IPS-NIHi11 (cell line): ENCODE measurements at places on chromosomes 1 and 21.
A peak's percentile ranks its signal among the peaks of the same experiment; 100 is the strongest.

DNA sequence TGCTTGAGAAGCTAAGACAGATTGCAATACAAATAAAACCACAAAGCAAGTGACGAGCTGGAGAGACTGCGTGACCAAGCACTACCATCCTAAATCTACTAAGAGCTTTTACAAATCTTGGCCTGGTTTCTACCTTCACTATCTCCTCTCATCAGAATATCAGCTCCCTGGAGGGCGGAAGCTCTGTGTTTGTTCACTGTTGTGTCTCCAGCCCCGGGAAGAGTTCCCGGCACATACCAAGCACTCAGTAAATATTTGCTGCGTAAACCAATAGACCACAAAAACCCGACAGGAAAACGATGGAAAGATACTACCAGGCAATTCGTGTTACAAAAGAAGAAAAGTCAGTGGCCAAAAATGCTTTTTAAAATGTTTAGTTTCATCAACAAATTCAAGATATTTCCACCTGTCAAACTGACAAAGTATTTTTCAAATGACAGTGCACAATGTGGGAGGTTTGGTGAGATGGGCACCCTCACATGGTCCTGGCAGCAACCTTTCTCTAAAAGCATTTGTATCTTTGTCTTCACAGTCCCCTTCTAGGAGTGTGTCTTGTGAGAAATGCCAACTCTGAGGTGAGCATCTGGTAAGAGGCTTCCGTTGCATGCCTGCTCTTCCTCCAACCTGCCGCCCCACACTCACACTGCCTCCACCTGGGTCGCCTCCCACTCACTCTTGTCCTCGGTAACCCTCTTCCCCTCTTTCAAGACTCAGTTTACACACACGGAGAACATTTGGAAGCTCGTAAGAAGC lies 34.7 kb downstream of the SLC1A7 start:
- no peak for DNase-seq

GRCh38 chr1:43659212-43660166 lies 9.5 kb downstream of the KDM4A start:
- DNase-seq, result peak; percentile 0

DNA sequence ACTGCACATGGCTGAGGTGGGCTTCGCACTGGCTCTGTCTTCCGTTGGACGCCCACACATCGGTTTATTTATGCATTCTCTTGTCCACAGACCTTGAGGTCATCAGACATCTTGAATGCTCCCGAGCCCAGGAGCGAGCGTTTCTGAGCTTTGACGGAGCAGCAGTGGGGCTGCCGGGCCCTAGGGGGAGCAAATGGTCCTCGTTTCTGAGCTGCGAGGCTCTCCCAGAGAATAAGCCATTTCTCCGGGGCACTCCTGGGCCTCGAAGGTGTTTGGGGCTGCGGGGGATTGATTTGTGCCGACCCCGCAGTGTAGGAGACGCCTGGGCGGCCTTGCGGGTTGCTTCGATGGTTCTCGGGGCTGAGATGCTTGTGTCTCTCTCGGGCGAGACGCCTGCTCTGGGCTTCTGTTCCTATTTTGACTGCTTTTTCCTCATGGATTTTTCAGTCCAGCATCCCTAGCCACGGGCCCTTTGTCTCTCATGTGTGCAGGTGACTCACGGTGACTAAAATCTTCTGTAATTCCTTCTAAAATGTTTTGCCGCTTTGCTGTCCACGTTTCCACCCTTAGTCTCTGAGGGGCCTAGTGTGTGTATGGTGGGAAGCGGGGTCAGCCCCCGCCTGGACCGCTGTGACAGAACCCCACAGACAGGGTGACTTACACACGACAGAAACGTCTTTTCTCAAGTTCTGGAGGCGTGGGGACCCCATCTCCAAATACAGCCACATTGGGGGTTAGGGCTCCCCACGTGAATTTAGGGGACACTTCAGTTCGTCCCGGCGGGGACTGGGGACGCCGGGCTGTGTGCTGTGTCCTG lies 62.1 kb downstream of the FAAP20 start:
- peak; percentile 77 for DNase-seq

DNA sequence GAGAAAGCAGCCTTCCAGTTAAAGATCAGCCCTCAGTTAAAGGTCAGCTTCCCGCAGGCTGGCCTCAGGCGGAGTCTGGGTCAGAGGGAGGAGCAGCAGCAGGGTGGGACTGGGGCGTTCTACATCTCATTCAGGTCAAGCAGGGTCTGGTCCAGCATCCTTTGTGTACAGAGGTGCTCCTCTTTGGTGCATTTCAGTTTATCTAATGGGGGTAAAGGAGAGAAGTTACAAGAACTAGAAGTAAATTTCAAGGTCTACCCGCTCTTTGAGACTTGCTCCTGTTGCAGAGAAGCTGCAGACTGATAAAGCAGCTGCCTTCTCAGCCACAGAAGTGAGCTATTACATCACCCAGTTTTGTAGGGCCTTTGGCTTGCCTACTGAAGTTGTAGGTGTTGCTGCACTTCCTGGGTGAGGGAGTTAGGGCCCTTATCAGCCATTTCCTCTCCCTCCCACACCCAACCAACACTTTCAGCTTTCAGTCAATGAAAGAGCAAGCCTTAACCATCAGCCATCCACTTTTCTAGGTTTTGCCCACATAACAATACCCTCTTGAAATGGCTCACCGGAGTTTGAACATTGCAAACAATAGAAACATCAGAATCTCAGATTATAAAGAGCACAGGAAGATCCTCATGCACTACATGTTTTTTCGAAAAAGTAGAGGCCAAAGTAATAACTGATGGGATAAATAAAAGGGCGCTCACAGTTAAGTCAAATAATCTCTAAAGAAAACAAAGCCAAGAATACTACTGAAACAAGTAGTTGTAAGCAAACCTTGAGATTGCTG lies 2.8 kb upstream of the NUP210L start:
- no peak for DNase-seq

DNA sequence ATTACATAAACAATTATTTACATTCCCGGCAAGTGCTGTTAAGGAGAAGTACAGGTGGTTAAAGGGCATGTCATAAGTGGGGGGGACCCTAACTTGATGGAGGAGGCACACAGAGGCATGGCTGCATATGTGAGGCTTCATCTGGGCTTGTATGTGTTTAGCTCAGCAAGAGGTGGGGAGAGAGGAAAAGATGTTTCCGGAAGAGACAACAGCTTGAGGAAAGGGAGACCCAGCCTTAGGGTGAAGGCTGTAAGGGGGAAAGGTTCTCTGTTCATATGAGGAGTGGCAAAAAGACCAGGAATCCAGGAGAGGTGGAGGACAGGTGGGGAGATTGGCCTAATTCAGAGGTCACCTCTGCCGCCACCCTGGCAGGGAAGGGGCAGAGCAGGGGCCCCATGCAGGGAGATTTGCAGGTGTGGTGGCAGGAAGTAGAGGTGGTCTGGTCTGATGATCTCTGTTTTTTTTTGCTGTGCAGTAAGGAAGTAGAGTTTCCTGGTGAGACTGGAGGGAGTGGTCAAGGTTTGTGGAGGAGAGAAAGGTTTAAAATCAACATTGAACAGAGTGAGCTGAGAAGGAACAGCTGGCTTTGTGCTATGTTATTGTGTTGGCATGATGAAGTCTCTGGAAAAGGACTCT lies 9.0 kb downstream of the TRAF5 start:
- no peak for DNase-seq

DNA sequence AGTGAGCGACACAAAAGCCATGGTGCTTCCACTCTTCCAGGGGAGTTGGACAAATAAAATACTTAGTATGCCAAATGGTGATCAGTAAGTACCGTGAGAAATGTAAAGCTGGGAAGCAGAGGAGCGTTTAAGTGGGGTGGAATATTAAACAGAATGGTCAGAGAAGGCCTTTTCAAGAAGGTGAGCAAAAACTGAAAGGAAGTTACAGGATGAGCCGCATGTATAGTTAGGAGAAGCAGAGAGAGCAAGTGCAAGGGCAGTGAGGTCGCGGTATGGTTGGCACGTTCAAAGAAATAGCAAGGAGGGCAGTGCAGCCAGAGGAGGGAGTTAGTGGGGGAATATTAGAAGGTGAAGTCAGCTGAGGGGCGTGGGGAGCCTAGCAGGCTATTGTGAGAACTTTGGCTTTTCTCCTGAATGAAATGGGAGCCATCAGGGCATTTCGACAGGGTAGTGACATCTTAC lies 748 bp upstream of the ATP6V0B start:
- no peak for DNase-seq

- DNase-seq, result no peak
Observed at GRCh38 chr1:104387716-104388508, 638.2 kb downstream of the AMY1C start.

DNA sequence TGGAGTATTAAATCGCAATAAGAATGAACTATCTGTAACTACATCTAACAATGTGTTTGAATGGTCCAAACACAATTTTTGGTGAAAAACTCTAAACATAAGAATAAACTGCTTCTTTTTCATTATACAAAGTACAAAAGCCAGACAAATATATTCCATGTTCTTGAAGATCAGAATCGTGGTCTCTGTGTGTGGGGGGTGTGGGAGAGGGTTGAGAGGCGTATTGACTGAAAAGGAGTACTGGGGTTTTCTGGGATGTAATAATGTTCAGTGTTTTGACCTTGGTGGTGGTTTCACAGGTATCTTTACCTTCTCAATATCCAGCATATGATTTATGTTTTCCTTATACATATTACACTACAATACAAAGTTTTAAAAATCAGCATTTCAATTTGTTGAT lies 764 bp upstream of the CFH start:
- DNase-seq, result no peak

GRCh38 chr1:198117267-198117666 lies 39.5 kb upstream of the NEK7 start:
- DNase-seq, result no peak

GRCh38 chr1:109467301-109467777 lies 993 bp downstream of the SYPL2 start:
- peak; percentile 43 for DNase-seq

GRCh38 chr1:155128755-155129473 lies 1.2 kb downstream of the EFNA1 start:
- DNase-seq, result no peak

DNA sequence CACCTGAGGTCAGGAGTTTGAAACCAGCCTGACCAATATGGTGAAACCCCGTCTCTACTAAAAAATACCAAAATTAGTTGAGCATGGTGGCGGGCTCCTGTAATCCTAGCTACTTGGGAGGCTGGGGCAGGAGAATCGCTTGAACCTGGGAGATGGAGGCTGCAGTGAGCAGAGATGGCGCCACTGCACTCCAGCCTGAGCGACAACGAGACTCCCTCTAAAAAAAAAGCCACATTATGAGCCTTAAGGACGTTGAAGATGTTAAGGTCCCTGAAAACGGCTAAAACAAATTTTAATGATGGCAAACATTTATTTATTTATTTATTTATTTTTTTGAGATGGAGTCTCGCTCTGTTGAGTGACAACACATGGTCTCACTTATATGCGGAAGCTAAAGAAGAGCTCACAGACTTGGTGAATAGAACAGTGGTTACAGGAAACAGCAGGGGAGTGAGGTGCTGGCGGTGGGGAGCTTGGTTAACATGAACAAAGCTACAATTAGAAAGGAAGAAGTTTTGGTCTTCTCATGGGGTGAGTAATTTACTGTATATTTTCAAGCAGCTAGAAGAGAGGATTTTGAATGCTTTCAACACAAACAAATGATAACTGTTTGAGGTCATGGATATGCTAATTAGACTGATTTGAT lies 47.1 kb downstream of the TCP10L start:
- no peak for DNase-seq

DNA sequence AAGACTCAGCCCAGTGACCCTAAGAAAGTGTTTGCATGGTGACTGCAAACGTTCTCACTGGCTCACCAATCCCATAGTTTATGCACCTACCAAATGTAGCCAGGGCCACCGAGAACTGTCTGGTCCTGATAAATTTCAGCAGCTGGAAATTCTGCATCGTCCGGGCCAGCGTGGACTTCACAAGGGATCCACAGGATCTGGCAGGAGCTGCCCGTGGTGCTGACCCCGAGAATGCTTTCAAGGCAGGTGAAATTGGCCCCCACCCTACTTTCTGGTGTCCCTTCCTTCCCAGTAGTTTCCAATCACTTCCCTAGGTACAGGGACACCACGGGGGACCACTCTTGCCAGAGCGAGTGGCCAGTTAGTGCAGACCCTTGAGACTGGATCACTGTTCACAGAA lies 26.2 kb downstream of the UBASH3A start:
- peak; percentile 70 for DNase-seq

DNA sequence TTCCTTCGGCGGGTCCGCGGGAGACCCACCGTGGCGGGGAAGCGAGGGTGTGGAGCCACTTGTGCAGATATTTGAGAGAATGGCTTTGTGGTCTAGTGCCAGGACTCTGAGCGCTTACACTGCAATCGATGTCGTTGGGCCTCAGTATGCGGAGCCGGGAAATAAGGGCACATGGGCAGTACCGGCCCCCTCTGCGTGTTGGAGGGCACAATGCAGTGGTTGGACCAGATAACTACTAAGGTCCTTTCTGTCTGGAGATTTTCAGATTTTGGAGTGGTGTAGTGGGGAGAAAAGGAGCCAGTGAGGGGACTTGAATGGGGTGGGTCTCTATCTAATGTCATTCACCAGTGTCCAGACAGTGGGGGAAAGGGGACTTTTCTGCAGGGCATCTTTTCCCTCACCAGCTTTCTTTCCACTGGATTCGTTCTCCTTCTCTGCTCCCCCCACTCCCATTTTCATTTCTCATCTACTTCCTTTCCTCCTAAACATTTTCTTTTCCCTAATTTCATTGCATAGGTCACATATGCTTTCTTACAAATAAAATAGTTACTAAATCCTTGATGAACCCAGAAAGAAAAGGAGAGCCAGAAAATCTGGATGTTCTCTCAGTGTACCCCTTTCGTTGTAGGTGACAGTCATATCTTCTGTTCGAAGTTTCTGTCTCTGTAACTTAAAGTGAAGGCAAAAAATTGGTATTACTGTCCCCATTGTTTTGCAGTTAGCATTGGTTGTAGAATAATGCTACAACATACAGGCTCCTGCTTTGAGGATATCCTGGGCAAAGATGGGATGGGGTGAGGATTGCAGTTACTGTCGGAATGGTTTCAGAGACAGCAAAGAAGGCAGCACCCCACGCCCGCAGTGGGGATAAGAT lies 1.4 kb downstream of the ATF3 start:
- DNase-seq, result no peak

- no peak for DNase-seq
Observed at GRCh38 chr1:38918568-38918967, 23.1 kb downstream of the RHBDL2 start.

DNA sequence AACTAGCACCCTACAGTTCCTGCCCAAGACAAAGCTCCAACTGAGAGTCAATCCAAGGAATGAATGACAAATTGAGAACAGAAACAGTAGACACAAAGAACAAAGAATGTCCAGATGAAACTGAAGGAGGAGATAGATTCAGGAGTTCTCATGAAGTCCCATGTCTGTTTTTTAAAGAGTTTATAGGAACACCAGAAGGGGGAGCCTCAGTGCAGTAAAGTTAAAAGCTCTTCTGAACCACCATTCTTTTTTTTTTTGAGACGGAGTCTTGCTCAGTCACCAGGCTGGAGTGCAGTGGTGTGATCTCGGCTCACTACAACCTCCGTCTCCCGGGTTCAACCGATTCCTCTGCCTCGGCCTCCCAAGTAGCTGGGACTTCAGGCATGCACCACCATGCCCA lies 323.6 kb downstream of the MRPL39 start:
- peak; percentile 29 for DNase-seq

DNA sequence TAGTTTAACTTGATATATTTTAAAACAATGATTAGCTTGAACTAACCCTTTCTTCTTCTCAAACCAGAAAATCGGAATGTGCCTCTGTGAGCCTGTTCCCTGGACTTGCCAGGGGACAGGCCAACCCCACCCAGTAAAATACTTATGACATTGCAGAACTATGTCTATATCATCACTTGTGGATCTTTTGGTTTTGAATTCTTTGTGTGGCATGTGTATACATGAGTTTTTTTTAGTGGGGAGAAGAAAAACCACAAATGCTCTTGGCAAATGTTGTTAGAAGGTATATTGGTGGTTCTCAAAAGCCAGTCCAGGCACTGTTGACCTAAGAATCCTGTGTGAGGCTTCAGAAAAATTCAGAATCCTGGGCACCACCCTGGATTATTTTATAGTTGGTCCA lies 347.4 kb downstream of the SIPA1L2 start:
- no peak for DNase-seq
